ENCODE measurements at places on chromosomes 16 and 17.

GRCh38 chr16:50876263-50876662 lies 134.4 kb downstream of the CYLD start:
- DNase-seq, result no peak

GRCh38 chr17:1533661-1534325 lies 17.4 kb upstream of the INPP5K start:
- no peak for DNase-seq

DNA sequence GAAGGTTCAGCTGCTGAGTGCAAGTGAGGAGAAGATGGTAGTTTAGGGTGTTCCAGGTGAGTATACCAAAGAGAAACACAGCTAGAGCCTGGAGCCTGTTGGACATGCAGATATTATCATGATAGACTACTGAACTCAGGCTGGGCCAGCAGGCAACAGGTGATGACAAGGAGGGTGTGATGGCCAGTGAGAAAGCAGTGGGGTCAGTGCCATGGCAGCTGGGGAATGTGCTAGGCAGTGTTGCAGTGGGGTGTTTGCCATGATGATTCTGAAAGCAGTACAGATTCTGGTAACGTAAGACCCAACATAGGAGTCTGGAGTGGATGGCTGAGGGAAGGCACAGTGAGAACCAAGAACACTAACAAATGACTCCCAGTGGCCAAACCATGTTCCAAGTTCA lies 57.4 kb downstream of the SHISA6 start:
- DNase-seq, result no peak

DNA sequence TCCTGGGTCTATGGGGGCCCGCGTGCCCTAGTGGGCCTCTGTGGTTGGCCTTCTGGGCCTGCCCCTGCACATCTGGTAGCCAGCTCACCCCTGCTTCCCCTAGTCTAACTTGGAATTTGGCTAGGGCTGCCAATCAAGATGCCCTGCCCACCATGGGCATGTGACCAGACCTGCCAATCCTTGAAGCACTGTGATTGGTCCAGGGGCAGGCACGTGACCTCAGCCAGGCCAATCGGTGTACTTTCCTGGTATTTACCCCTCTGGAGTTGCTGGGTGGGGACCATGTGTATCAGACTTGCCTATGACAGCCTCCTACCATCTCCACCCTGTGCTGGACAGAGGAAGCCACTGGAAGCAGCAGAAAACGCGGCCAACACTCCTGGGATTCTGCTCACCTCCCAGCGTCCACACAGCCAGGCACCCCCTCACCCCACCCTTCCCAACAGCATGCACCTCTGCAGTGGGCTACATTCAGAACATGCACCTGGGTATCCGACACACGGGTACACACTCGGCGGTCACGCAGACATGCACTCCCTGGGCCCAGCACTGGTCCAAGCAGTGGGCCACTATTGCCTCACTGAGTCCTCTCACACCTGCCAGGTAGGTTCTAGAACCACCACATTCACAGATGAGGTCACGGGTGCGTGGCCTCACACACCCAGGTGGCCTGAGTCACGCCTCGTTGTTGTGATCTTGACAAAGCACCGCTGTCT lies 96.9 kb downstream of the RBFOX3 start:
- no peak for DNase-seq

Data from fibroblast of skin of abdomen (primary cell).